ENCODE measurements at places on chromosomes 5 and 9.

GRCh38 chr5:143119881-143120341 lies 283.6 kb downstream of the NR3C1 start:
- no peak for DNase-seq

GRCh38 chr5:79236362-79236969 lies 535 bp downstream of the JMY start:
- DNase-seq, result peak; percentile 70

- peak; percentile 82 for DNase-seq
These were observed 25.0 kb upstream of the HMCN2 start for GRCh38 chr9:130240410-130241197.

DNA sequence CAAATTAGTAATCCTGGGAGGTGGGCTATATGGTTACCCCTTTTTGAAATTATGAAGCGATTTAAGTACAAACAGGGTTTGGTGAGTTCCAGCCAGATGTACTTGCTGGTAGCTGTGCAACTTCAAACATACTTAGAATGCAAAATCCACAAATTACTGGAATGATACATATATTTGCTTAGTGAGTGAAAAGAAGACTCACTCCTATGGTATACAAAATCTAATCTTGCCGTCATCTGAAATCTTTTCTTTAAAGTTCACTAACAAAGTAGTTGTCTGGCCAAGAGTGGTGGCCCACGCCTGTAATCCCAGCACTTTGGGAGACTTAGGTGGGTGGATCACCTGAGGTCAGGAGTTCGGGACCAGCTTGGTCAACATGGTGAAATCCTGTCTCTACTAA lies 64.9 kb upstream of the TJP2 start:
- DNase-seq, result peak; percentile 0

DNA sequence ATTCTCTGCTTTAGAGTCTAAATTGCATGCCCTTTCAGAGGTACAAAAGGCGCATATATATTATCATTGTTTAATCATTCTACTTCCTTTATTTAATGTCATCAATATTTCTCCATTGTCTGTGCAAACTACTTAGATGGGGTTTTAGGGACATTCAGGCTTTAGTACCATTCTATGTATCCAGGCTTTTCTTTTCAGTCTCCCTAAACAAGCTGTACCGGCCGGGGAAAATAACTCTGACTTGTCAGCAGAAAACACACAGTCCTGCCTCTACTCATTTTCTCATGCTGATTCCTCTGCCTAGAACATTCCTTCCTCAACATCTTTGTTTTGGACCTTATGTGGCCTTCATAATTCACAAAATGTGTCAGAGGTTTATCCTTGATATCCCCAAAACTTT lies 392.1 kb upstream of the DAB2 start:
- no peak for DNase-seq

GRCh38 chr5:79962575-79963222 lies 28.4 kb downstream of the MTX3 start:
- no peak for DNase-seq

DNA sequence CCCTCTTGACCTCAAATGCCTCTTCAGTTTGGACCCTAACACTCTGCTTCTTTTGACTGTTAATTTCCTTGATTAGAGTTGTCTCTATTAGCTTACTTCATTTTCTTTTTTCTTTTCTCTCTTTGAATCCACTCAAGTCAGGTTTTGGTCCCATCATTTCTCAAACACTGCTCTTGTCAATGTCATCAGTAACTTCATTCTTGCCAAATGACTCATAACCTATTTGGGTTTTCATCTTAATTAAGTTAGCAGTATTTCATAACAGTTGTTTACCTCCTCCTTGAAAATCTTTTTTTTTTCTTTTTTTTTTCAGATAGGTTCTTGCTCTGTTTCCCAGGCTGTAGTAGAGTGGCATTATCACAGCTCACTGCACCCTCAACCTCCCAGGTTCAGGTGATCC lies 119.6 kb downstream of the PARP8 start:
- DNase-seq, result no peak

DNA sequence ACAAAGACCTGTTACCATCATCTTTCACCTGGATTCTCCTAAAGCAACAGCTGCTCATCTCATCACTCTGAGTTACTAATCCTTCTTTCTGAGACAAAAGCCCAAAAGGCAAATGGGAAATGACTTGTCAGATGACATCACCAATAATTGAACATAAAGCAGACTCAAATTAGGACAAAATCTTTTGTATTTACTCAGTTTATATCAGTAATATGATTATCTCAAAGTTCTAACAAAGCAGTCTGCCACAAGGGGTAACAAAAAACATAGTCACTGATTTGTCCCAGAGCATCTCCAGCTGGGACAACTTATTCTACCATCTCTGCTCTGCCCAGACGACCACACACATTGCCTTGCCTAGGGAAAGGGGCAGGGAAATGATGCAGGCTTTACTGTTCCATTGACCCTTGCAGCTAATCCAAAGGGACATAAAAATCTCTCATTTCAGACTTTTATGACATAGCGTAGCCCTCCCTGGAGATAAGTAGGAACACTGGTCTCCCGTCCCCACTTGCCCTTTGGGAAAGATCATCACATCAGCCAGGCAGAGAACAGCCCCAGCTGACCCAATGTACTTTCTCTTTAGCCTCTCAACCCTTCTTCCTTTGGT lies 249.5 kb upstream of the PTGER4 start:
- DNase-seq, result no peak

Measured in GM23338 (cell line).